Fibroblast of the conjunctiva (primary cell): ENCODE measurements at places on chromosomes 11 and 22.

GRCh38 chr11:127218275-127218608, 217.7 kb upstream of the KIRREL3 start:
- no peak for DNase-seq

DNA sequence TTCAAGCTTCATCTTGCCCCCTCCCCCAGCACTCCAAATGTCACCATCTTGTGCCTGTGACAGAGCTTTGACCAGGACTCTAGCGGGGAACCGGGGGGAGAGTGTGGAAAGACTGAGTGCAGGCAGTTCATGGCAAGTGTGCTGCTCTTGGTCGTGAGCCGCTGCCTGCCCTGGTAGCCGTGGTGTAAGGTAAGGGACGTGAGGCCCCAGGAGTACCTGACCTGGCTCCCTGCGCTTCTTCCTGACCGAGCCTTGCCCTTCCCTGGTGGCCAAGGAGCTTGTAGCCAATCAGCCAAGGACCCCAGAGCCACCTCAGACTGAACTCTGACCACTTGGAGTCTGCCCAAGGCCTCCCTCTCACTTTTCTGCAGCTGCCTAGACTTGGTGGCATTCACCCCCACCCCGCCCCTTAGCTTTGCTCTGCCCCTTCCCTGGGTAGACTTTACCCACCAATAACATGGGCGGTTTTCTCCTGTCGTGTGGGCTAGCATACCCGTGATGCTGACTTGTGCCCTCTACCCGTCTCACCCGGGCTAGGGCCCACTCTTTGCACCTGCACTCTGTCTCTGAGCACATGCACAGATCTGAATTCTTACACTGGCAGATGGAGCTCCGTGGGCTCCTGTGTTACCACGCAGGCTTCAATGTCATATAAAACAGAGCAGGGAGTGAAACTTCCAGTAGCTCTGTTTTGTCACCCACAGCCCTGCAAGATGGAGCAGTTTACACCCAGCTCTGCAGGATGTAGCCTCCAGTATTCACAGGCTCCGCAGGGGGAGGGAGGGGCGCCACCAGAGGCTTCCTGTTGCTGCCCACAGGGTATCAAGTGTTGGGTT, 1.5 kb downstream of the DGKZ start:
- no peak for DNase-seq

DNA sequence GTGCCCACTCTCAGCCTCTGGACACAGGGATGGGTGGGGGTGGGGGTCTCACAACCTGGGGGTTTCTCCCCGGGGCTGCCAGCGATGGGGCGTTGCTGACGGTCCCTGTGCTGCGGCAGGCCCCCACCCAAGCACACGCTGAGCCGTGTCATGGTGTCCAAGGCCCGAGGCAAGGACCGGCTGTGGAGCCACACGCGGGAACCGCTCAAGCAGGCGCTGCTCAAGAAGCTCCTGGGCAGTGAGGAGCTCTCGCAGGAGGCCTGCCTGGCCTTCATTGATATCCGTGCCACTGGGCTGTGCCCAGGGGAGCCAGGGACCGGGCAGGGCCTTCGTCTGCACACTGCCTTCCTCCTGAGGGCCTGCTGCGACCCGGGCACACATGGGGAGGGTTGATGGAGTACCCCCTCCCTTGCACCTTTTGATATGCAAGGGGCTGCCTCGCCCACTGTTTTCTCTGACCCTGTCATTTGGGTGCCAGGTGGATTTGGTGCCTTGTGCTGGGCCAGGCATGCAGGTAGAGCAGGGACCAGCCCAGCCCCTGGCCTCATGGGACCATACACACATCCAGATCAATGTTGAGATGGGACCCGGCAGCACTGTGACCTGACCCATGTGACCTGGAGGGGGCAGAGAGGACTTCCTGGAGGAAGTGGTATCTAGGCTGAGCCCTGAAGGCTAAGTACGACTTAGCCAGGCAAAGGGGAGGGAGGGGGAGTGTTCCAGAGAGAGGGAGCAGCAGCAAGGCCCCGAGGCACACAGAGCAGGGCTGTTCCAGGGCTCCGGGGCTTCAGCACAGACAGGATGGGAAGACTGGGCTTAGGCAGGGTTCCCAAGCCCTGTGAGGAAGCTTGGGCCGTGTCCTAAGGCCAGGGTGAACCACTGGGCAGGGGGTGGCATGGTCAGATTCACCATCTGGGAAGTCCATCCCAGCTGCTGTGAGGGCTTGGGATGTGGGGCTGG, 75.2 kb downstream of the MYO7A start:
- no peak for DNase-seq

DNA sequence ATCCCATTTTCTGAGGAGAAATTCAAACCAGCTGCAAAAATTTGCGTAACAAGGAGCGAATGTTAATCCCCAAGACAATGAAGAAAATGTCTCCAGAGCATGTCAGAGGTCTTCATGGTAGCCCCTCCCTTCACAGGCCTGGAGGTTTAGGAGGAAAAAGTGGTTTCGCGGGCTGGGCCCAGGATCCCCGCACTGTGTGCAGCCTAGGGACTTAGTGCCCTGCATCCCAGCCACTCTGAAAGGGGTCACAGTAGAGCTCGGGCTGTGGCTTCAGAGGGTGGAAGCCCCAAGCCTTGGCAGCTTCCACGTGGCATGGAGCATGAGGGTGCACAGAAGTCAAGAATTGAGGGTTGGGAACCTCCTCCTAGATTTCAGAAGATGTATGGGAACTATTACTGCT, 87.4 kb downstream of the BRD1 start:
- no peak for DNase-seq

- DNase-seq: no peak
Measured at GRCh38 chr11:57867966-57868365, 106.4 kb downstream of the CTNND1 start.

DNA sequence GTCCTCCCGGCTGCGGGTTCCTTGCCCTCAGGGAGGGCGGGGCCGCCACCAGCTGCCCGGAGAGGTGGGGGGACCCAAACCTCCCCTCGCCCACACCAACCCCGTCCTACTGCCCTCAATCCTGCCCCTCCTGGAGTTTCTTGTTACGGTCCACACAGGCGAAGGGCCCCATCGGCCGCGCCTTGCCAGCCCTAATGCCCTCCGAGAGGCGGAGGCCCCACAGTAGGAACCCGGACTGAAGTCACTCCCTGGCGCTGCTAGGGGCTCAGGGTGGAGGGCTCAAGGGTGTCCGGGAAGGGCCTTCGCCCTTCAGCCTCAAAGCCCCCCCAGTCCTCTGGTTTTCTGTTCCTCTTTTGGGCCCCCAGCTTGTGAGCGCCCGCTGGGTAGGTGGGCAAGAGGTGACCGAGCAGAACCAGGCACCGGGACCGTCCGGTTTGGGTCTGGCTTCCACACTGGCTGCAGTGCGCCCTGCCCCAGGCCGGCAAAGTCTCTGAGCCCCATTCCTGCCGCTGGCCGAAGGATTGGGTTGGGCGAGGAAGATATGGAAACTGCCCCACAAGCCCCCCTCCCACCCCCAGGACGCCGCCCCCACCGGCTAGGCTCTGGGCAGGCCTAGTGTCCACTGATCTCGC, 24.5 kb downstream of the DUSP8 start:
- DNase-seq: no peak
